LNCaP clone FGC (cell line): ENCODE measurements at places on chromosomes 4 and X.

- no peak for DNase-seq
Observed at GRCh38 chr4:1418494-1419285, 12.4 kb upstream of the NKX1-1 start.

DNA sequence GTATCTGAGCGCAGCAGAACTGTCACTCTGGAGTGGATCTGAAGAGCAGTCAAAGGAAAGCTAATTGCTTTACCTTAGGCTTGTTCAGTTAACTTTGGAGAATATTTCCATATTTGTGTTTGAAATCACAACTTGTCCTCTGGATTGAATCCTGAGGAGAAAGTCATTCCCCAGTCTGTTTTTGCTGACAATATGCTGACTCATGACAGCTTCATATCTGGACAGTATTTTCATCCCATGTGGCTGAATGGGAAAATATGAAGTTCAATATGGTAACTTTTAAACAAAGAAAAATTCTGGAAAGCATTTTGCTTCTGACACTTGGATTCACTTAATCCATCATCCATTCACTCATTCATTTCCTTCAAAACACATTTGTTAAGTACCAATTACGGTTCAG lies 46.3 kb upstream of the MAGEC3 start:
- no peak for DNase-seq

DNA sequence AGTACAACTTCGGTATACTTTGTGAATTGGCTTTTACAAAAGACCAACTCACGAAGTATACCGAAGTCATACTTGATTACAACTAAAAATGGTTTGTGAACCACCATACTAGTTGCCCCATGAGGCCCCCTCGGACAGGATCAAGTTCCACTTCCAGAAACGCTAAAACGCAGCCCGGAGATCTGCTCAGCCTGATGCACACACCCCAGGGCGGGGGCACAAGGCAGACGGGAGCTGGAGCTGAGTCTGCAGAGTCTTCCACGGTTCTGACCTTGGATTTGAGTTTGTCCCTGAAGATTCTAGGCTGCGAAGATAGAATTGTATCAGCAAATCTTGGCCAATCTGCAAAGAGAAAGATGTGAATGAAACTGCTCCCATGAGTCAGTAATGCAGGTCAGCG lies 118.1 kb downstream of the SORCS2 start:
- no peak for DNase-seq

- no peak for DNase-seq
Observed at GRCh38 chr4:158496030-158496741, 25.5 kb upstream of the RXFP1 start.

GRCh38 chr4:24519649-24520048 lies 64.7 kb downstream of the DHX15 start:
- DNase-seq: no peak

DNA sequence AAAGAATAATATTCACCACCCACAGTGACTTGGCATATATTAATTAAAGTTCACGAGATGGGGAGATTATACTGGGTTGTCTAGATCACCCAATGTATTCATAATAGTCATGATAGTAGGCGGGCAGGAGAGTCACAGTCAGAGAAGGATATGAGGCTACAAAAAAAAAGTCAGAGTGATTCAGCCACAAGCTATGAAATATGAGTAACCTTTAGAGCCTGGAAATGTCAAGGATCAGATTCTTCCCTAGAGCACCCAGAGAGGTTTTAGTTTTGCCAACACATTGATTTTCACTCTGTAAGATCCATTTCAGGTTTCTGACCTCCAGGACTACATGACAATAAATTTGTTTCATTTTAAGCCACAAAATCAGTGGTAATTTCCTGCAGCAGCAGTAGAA lies 501.9 kb downstream of the GABRG1 start:
- DNase-seq: no peak

DNA sequence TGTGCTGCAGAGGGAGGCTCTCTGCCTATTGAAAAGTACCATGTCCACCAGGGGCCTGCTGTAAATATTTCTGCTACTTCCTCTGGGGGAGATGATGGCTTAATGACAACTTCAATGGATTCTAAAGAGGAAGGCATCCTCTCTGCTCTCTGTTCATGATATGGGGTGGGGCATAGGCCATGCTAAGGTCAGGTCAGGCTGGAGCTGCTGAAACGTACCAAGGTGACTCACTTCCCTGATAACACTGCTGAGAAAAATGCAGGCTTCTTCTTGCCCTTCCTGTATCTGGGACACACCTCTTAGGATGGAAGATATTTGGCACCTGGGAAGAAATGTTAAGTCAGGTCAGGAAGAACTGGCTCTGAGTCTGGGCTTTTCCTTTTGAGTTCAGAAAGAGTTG lies 31.5 kb downstream of the HS3ST1 start:
- DNase-seq: no peak
